Renal cortical epithelial cell (primary cell): ENCODE measurements at places on chromosomes 1 and 21.

GRCh38 chr21:25371841-25372425, 235.3 kb downstream of the MRPL39 start:
- DNase-seq, result no peak

DNA sequence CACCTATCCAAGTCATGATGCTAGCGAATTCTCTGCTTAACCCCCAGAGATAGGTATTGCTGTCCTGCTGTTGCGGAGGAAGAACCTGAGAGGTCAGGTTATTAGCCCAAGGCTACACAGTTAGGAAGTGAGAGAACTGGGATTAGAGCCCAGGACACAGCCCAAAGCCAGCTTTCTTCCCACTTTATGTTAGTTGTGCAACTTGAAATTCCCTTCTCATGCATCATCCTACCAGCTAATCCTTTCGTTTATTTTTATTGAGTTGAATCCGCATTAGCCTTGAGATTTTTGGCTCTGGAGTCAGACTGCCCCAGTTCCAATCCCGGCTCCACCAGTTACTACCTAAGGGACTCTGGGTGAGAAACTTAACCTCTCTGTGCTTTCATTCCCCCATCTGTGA, 65.4 kb downstream of the PLEKHA6 start:
- DNase-seq, result peak; percentile 92

GRCh38 chr1:97610748-97611147, 310.1 kb downstream of the DPYD start:
- DNase-seq, result no peak

GRCh38 chr1:154819628-154820590, 50.2 kb downstream of the KCNN3 start:
- no peak for DNase-seq

GRCh38 chr1:1920608-1921458, 1.8 kb upstream of the TMEM52 start:
- DNase-seq, result no peak

GRCh38 chr1:24893431-24893830, 36.6 kb downstream of the RUNX3 start:
- DNase-seq, result no peak

DNA sequence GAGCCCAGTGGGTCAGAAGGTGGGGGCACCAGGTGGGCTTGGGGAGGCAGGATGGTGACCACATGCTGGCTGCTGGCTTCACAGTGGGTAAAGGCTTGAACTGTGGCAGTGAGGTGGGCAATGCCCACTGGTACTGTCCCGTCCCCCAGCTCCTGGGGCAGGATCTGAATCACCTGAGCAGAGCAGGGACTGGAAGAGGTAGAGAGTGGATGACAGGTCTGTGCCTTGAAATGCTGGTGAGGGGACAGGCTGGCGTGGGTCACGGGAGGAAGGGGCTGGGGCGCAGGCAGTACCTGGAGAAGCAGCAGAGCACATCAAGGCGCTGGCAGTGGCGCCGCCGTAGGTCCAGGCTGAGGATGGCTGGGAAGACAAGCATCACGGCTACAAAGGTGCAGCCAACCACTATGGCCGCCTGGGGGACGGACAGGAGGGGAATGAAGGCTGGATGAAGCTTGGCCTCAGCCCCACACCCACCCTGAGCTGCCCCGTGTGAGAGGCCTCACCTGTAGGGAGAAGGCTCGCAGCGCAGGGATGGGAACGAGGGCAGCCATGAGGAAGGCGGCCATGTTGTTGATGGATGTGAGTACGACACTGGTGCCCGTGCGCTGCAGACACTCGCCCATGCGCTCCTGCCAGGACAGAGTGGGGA, 14.9 kb downstream of the PTCH2 start:
- DNase-seq, result no peak

DNA sequence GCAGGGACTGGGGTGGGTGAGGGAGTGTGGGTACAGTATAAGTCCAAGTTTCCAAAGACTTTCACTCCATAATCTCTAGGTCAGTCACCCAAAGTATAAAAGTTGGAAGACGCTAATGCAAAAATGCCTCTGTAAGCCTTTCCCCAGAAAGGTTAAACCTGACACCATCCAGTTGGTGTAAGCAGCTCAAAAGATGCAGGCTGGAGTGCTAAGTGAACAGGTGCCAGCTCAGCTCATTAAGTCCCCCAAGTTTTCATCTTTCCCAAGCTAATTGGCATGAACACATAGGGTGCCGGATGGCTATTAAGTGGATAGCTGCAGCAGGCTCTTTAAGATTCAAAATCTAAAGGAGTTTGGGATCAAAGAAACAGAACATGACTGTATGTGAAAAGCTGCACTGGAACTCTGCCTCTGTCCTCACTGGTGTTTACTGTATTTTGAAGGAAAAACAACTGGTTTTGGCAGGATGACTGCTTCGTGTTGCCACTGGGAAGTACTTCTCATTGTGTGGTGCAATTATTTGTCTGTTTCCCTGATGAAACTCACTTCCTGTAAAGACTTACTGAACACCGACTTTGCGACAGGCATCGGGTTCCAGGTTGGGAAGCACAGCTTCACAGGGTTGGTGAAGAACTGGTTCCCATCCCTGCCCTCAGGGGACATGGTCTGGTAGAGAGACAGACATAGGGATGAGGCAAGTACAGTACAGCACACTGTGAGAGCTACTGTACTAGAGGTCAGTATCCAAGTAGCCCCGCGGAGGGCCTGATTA, 152.7 kb downstream of the DAB1 start:
- no peak for DNase-seq
